ENCODE measurements at places on chromosomes 2 and 18.

GRCh38 chr2:10909050-10909995 lies 2.4 kb upstream of the KCNF1 start:
- DNase-seq: no peak

- no peak for DNase-seq
Observed at GRCh38 chr2:199973703-199974102, 18.3 kb downstream of the MAIP1 start.

DNA sequence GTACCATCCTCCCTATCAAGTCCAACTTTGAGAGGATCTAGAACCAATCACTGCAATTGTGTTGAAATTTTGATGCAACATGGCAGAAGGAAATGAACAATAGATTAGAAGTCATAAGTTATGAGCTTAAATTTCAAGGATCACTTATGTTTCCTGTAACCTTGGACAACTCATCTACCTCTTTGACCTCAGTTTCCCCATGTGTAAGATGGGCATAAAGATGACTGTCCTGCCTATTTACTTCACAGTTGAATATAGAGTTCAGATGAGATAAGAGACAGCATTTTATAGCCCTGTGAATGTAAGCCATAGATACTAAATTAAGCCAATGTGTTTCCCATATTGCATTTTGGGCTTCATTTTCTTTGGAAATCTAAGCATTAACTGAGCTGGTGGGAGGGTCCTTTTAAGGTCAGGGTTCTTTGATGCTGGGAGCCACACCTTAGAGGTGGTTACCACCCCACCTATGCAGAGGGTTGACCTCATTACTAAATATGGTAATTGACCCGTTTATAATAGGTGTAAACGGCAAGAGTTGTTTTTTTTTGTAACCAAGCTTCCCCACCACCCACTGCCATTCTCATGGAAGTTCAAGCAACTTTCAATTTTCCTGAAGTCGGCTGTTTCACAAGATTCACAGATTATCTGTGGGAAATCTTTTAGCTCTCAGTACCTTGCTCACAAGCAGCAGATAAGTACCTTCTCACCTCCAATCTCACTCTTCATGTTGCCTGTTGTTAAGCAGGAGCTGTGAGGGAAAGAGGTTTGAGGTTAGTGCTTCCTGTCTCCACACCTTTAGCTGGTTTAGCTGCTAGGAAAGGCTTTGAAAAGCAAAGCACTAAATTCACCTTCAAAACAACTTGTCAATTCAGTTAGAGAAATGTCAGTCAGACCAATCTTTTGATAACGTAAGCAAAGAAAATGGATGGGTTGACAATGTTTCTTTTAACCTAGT lies 13.3 kb downstream of the CD28 start:
- no peak for DNase-seq

DNA sequence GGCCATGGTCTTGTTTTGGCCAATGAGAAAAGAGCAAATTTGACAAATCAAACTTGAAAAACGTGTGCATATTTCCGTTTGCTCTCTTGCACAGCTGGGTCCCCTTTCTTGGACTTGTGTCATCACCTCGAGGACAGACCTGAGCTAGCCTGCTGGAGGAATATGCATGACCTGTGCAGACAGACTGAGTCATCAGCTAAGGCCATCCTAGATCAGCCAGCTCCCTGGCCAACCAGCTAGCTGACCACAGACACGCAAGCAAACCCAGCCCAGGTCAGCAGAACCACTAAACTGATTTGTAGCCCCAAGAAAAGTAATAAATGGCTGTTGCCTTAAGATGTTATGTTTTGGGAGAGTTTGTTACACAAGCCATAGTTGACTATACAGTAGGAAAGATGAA lies 61.3 kb upstream of the PAX3 start:
- no peak for DNase-seq

GRCh38 chr2:200086911-200087310 lies 131.5 kb downstream of the MAIP1 start:
- DNase-seq: no peak

GRCh38 chr2:8461341-8461740 lies 220.5 kb upstream of the ID2 start:
- DNase-seq: no peak

DNA sequence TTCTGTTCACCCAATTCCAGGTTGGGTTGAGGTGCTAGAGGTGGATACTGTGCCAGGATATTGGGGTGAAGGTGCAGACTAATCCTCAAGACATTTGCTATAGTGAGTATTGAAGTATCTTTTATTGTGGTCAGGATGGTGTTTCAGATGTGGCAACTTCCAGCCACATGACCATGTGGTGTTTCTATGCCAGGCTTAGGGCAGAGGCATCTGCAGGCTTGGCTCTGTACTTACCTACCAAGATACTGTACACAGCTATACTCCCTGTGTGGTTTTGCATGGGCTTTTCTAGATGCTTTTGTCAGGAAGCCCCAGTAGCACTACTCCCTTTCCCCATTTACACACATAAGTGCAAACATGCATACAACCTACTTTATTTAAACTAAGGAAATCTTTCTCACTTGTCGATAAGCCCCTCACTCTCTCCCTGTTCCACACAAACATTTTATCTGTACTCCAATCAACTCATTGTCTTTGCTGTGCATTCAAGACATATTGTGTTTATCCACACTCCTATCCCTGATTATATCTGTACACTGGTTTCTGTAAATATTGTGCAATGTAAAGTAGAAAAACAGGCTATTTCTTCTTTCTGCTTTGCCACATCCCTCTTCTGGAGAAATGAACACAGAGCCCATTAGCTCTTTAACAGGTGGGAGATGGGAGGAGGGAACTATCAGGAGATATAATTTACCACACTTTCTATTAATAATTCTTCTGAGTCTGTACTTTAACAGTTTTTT lies 12.3 kb downstream of the ARL6IP6 start:
- DNase-seq: no peak

DNA sequence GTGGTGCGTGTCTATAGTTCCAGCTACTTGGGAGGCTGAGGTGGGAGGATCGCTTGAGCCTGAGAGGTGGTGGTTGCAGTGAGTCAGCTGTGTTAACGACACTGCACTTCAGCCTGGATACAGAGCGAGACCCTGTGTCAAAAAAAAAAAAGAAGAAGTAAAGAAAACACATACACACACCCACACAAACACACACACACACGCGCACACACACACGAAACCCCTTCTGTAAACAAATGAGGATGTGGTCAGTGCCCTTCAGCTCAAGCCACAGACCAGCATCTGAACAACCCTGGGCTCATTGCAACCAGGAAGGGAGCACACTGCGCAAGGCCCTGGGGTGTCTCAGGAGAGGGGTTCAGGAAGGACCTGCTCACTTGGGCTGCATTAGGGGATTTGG lies 47.9 kb upstream of the KCNF1 start:
- peak; percentile 3 for DNase-seq

GRCh38 chr2:16368951-16369350 lies 296.7 kb downstream of the CYRIA start:
- no peak for DNase-seq

GRCh38 chr2:187168720-187169713 lies 279.0 kb downstream of the CALCRL start:
- DNase-seq: no peak

GRCh38 chr2:180677200-180677599 lies 303.2 kb upstream of the UBE2E3 start:
- no peak for DNase-seq

DNA sequence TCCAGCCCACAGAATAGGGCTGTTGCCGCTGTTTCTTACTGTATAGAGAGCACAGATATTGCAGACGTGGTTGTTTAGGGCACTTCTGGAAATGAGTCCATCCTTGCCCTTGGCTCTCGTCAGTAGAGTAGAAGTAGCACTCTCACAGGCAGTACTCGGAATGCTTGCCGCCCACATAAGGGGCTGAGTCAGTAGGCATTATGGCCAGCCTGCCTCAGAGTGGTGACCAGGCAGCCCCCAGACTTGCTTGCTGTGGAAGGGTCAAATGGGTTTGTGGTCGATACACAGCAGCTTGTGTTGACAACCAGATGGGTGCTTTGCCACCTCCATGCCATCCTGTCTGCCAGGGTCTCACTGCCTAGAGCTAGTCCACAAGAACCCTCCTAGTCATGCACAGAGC lies 38.7 kb downstream of the PLEKHB2 start:
- no peak for DNase-seq

DNA sequence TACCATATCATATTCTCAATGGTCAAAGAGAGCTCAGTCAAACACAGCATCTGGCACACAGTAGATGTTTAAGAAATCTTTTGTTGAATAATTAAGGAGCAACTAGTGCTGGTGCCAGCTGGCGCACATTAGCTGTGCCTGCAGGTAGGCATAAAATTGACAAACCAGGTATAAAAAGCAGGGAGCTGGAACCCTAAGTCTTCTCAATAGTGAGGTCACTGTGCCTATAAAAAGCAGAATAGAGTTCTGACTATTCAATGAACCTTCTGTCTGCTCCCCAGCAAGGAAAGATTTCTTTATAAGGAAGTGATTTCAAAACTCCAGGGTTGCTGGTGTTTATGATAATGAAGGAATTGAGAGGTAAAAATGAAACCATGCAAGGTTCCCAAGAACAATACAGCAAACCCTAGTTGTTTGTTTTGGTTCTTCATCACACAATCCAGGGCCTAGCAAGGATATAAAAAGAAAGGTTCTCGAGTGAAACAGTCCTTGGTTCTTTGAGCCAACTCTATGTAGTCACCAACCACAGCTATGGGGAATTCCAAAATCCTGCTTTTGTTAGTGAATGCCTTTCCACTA lies 76.1 kb downstream of the THADA start:
- DNase-seq: no peak

GRCh38 chr2:24491542-24492420 lies 727 bp downstream of the NCOA1 start:
- DNase-seq: peak; percentile 27

DNA sequence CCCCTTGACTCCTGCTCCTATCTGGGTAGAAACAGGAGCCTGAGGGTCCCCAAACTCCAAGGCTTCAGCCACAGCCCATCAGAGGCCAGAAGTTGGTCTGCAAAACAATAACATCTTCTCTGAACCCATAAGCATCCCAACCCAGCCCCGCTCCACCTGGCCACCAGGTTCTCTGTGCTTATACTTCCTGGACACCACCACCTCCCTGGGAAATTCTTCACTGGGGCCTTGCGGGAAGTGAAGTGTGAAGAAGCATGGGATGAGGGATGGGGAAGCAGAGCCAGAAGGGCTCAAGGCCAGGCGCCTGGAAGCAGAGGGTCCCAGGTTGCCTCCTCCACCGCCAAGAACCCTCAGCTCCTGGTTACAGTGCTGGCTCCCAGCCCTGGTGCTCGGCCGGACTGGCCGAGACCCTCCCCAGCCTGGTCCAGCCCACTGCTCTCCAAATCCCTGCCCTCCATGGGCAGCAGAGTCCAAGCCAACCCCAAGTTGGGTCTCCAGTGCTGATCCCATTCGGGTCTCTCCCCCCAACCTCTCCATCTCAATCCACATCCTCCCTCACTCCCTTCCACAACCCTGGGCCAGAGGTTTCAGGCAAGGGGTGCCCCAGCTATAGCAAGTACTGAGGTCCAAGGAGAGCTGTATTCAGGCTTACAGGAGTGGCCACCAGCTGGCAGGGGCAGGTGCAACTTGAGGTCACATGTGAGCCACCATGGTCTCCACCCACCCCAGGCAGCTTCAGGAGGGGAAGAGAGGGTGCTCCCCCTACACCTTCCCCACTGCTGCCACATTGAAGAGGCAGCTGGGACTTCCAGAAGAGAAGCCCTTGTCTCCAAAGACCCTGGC lies 60.7 kb downstream of the TNS1 start:
- DNase-seq: no peak

DNA sequence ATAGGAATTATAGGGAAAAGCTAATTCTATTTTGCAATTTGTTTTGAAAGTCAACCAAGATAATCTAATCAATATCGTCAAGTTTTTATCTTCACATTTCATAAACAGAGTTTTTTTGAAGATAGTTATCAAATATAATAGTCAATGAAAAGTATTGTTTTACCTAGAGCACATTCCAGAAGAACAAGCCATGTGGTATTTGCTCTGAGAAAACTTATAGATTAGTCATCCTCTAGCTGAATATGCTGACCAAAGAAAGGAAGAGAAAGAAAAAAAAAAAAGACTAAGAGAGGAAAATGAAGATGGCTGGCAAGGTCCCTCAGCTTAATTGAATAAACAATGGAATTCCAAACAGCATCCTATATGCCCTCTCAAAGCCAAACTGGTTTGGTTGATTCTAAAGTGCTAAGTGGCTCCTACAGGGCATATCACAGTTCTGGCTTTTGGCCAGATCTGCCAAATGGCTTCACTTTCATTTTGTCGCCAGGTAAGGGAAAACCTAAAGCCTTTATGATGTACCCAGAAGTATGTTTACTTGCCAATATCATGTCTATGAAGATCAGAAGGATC lies 132.6 kb downstream of the VWC2L start:
- DNase-seq: no peak

GRCh38 chr2:31386172-31386571 lies 28.4 kb downstream of the XDH start:
- DNase-seq: no peak
